Smooth muscle cell of the brain vasculature (primary cell): ENCODE measurements at places on chromosomes 11 and 22.
A peak's percentile ranks its signal among the peaks of the same experiment; 100 is the strongest.

DNA sequence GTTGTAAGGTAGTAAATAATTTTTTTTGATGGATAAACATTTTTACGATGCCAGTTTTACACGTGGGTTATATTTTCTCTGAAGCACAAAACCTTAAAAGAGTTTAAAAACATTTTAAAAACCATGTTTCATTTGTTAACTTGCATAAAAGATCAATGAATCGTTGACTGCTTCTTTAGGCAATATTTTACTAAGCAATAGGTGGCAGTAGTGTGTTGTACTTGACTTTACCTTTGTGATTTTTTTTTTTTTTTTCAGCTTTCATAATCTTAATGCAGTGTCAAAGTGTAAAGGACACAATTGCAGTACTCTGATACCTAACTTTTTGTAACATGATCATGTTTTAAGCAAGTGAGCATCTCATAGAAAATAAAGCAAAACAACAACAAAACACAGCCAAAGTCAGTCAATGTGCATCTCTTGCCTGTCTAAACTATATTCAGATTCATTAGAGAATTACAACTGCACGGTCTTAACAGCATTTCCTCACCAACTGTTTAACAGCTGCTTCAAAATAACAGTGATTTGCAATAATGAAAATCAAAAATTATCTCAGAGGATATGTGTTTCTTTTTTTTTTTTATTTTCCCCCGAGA lies 27.7 kb downstream of the DNAJC24 start:
- no peak for DNase-seq

DNA sequence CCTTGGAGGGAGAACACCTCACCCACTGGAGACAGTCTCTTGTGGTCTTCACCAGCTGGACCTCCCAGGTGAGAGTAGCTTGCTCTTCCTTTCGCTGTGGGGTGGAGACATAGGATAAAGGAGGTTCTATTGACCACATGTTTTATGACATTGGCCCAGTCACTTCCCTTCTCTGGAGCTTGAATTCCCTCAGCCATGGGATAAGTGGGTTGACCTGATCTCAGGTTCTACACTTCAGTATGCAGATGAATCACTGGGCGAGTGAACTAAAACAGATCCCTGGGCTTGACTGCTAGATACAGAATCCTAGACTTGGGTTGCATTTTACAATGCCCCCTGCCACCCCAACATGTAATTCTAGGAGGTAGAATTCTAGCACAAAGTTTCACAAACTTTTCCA lies 54.8 kb upstream of the PRSS23 start:
- DNase-seq = no peak

DNA sequence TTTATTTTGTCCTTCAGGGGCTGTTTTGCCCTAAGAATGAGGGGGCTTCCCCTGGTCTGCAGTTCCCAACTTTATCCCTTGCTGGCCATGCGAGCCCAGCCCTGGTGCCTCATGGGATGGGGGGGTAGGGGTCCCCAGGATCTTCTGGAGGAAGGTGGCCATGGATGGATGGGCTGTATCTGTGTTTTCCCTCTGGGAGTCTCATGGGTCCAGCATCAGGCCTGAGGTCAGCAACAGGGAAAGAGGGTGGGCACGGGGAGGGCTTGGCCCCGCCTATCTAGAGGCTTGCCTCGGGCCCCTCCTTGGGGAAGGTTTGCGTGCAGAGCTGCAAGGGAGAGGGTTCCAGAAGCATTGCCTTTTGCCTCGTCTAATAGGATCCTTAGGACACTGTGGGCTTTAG lies 10.8 kb upstream of the ADORA2A start:
- no peak for DNase-seq

DNA sequence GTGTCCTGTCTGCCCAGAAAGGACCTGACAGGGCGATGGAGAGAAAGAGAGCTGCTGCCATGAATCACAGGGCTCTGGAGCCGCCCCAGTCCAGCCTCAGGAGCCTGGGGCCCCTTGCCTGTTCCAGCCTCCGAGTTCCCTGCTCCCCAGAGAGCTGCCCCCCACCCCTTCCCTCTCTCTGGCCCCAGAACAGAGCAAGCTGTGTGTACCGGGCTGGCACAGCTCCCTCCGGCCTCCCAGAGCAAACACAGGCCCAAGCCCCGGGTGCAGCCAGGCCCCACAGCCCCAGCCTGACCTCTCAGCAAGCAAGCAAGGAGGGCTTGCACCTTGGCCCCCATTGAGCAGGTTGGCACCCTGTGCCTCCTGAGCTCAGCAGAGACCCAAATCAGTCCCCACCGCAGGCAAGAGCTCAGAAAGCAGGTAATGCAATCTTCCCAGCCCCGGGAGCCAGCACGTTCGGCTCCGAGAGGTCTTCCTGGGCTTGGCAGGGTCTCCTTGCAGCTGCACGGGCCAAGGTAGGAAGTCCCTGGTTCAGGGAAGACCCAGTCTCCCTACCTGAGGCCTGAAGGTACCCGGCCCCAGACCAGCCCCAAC lies 1.4 kb downstream of the PACSIN3 start:
- DNase-seq = no peak

DNA sequence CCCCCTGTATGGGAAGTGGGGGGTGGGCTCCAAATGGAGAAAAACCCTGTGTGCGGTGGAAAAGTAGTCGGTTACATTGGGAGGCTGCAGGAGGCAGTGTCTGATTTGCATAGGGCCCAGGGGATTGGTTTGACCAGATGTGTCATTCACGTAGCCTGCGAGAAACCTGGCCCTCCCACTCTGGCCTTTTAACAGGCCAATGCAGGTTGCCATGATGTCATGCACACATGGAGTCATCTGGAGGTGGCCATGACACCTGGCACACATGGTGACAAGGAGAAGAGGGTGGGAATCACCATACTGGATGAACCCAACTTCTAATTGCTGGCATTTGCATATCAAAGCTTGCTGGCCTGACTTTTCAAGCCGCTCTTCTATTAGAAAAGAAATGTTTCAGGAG lies 50.6 kb downstream of the FAM181B start:
- no peak for DNase-seq

GRCh38 chr22:35517769-35518530 lies 22.7 kb upstream of the RASD2 start:
- DNase-seq = no peak

GRCh38 chr11:63485777-63486176 lies 5.2 kb downstream of the PLAAT5 start:
- no peak for DNase-seq

DNA sequence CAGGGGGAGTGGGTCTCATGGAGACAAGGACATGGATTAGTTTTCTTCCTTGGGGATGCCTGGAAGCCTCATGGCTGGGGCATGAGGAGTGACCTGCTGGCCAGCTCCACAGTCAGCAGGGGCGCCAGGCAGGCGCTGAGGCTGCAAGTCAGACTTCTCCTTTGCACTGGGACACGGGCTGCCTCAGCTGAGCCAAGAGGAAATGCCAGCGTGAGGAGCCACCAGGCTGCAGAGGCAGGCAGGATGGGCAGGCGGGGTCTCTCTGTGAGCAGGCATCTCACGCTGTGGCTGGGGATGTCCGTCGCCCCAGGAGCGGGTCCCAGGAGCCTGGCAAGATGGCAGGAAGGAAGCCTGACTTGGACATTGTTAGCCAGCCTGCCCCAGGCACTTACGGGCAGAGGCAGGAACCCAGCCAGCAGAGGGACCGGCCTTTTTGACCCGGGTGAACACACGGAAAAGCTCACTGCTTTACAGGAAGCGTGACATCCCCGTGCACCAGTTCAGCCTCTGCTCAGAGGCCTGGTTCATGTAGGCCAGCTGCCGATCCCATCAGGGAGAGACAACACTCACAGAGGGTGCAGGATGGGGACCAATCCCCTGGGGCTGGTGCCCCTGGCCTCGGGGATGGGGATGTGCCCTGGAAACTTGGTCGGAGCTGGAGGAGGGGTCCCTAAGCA lies 10.2 kb downstream of the GNB1L start:
- peak; percentile 12 for DNase-seq

DNA sequence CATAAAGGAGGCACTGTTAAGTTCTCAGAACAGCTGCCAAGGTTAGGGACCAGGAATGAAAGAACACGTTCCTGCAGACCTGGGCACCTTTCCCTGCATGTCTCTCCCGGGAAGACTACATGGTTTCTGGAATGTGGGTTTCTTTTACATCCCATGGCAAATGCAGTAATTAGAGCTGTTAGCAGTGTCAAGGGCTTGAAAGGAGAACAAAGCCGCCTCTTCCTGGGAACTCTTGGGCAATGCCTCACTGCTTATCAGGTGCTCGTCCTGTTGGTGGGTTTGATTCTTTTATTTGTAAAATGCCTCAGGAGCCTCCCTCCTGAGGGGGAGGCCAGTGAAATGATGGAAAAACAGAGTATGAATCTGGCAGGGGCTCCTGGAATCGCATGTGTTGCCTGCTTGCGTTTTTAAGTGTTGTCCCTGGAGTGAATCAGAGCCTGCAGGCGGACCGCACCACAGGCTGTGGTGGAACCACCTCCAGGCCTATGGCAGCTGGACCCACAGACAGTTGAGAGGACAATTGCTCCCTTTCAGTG lies 723 bp upstream of the C22orf31 start:
- DNase-seq = no peak

GRCh38 chr11:116714902-116715301 lies 57.9 kb downstream of the BUD13 start:
- DNase-seq = no peak

- DNase-seq = peak; percentile 49
Measured at GRCh38 chr11:1693327-1694063, 3.5 kb upstream of the KRTAP5-6 start.

- no peak for DNase-seq
Measured at GRCh38 chr22:19410941-19411689, 20.4 kb downstream of the HIRA start.

- DNase-seq = peak; percentile 20
Measured at GRCh38 chr11:111819829-111820237, 51.5 kb downstream of the ALG9 start.

DNA sequence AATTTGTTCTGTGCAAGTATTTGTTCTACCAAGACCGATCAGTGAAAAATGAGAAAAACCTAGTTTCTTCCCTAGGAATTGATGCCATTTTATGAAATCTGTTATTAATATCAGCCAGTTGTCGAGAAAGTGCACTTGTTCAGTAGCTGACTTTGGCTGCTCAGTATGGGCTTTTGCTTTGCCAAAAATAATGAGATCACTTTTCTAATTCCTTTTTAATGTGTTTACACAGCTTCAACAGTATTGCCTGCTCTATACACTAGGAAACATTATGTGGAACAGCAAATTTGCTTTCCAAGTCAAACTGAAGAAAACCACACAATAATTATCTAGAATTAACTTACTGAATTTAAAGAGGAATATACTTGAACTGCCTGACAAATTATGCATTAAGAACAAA lies 34.4 kb downstream of the SCUBE2 start:
- DNase-seq = no peak

DNA sequence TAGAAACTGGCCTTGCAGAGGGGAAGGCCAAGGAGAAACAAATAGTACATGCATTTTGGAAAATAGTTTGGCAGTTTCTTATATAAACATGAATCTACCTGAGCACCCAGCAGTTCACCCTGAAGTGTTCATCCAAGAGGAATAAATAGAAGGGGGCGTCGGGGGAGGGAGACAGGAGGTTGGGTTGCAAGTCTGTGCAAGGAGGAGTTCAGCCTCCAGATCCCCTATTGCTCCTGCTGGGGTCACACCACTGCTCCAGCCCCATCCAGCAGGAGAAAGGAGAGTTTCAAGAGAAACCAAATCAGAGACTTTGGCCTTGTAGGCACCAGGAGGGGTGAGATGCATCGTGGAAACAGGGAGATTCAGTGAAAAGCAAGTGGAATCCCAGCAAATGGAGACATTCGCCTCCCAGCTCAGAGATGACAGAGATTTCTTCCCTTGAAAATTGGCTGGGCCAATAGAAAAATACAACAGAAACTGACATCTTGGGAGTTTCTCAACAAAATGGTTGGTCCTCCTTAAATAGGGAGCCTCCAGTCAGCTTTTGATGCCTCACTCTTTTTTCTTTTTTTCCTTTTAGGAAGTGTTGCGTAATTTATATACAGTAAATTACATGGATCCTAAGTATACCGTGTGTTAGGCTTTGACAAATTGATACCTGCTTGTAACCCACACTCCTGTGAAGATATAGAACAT lies 34.1 kb downstream of the OTOG start:
- DNase-seq = no peak

DNA sequence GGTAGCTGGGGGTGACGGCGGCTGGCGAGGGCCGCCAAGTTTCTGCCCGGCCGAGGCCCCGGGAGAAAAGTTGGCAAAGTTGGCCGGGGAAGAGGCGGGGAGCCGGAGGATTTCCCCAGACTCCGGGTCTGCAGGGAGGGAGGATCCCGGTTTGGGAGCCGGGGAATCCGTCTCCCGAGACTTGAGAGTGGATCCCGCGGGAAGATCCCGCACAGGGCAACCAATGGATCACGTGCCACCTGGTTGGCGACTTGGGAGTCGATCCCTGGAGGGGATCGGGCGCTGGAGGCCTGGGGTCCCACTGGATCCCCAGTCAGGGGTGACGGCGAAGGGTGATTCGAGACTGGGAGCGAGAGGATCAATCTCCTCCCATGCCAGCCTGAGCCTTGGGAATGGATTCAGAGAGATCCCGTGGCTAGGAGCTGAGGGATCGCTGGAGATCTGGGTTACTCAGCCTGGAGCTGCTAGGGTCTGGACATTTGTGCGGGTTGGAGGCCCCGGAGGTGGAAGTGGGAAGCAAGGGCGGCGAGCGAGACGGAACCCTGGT lies 394 bp downstream of the KIAA1671 start:
- DNase-seq = no peak

DNA sequence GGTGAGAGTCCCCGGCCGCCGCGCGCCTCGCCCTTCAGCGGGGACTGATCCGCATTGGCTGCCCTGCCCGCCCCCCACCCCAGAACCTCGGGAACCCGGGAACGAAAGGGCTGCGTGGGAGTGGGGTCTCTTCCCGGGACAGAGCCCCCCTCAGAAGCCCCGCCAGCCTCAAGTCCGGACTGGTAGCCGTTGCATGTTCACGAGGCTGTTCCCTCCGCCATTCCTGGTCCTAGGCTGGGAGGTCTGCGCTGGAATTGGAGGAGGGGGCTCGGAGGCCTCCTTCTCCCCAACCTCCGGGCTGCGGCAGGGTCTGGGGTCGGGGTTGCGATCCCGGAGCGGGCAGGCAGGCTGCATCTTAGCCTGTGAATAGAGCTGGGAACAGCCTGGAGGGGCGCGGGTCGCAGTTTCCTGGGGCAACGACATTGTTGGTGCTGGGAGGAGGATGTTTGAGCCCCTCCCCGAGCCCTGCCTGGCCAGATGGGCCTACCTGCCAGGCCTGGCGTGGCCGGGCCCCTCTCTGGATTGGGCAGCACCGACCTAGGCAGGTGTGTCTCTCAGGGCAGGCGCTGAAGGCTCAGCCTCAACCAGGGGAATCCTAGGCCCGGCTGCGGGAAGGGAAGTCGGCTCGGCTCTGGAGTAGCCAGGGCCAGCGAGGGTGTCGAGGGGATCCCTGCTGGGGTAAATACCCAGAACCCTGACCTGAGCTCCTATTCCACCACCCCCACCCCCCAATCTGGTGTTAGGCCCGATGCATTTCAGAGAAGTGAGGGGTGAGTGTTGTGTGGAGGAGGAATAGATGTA lies 670 bp downstream of the MAPK8IP1 start:
- no peak for DNase-seq

- no peak for DNase-seq
Measured at GRCh38 chr11:65786786-65787636, at the start of gene OVOL1. Gene OVOL1 (plus strand): TSS chr11:65787063. CDS start chr11:65787374, 311 bp downstream.

- DNase-seq = no peak
Measured at GRCh38 chr11:120662071-120662676, 150.6 kb downstream of the GRIK4 start.
